ENCODE measurements at places on chromosomes 12 and 14.

- no peak for DNase-seq
Observed at GRCh38 chr12:52049286-52049685, 2.0 kb upstream of the NR4A1 start.

DNA sequence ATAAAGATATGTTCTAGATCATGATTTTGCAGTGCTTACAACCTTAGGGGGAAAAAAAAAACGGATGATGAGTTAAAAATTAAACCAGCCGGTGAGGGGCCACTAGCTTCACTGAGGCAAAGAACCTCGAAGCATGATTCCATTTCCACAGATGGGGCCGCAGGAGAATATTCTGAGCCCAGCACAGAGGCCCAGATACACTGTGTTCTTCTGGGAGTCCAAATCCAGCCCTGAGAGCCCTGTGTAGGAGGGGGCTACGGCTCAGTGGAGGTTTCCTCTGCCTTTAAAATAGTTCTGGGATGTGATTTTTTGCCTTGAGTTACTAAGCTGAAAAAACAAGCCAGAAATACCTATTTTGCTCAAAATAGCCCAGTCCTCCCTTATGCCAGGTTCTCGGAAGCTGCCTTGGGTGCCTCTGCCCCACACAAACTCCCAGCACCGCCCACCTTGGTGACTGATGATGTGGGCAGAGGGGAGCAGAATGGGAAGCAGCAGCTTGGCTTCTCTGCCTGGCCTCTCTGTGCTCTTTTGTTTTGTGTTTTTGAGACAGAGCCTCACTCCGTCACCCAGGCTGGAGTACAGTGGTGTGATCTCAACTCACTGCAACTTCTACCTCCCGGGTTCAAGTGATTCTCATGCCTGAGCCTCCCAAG lies 105.4 kb upstream of the BCL2L14 start:
- no peak for DNase-seq

DNA sequence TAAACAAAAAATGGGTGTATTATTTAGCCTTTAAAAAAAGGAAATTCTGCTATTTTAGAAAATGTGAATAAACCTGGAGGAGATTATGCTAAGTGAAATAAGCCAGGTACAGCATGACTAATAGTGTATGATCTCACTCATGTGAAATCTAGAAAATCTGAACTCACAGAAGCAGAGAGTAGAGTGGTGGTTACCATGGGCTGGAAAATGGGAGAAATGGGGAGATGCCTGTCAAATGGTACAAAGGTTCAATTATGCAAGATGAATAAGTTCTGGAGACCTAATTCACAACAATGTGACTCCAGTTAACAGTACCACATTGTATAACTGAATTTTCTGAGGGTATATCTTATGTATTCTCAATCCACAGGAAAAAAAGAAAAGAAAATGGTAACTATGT lies 17.4 kb upstream of the LEMD3 start:
- DNase-seq = no peak

- no peak for DNase-seq
Observed at GRCh38 chr12:52193991-52194390, 2.2 kb upstream of the KRT80 start.

DNA sequence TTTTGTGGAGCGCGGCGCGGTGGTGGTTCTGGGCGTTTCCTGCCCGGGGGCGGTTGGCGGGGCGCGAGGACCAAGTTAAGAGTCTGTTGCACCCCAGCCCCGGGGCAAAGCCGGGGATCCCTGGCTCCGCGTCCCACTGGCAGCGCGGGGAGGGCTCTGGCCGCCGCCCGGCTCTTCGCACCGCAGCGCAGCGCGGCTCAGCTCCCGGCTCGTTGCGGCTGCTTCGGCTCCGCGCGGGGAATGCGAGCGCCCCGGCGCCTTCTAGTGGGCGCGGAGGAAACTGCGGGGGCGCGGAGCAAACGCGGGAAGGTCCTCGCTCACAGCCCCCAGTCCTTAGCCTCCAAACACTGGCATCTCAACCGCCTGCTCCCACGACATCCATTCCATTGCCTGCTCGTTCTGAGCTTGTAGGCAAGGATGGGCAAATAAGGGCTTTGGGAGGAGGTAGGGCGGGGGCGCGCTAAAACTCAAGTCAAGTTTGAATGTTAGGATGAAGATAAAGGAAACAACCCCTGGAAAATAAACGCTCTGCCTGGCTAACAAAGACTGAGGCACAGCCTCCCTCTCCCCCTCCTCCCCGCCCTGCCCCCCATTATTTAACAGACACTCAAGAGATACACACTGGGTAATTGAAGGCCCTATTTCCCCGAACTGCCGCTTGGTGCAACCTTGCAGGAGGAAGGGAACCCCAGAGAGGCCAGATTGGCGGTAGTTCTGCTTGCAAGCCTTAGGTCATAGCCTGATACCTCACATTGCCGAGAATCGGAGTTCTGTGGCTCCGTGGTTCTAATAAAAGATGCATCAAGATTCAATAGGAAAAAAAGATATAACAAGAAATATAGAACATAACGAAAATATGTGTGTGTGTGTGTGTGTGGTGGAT lies at the start of gene B4GALNT1:
B4GALNT1 (minus strand) TSS at position 244 of the 883 bp plus-strand sequence. CDS start 1,069 bp downstream, outside the sequence.
- no peak for DNase-seq

- DNase-seq = no peak
Observed at GRCh38 chr14:44945264-44945663, 16.5 kb downstream of the KLHL28 start.

- DNase-seq = no peak
Observed at GRCh38 chr12:14962153-14962539, 745 bp upstream of the ARHGDIB start.

- no peak for DNase-seq
Observed at GRCh38 chr12:1883513-1883912, 34.9 kb downstream of the CACNA2D4 start.

- DNase-seq = no peak
Observed at GRCh38 chr14:56100556-56100955, 17.7 kb upstream of the PELI2 start.

DNA sequence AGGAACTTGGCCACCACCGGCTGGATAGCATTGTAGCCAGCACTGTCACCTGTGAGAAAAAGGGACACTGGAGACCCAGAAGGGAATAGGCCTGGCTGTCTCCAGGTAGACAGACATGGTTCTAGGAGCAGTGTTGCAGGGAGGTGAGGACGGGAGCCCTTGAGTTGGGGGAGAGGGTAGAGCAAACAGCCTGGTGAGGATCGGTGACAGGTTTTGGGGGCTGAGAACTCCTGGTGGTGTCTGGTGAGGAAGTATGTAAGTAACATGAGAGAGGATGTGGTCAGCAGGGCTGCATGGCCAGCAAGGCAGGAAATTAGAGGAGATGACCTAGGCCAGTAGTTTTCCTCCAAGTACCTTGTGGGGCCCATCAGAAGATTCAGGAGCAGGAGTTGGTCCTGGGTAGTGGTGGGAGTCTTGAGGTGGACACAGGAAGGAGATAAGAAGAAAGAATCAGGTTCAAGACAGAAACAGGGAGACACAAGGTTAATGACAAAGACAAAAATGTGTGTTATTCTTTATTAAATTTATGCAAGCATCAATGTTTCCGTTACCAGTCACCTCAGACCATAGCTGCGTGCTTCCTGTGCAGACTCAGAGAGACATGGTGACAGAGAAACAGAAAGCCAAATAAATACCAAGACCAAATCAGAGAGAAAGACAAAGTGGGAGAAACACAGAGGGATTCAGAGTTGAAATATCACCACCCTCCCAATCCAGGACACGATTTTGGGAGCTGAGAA lies at the start of gene ARHGAP9:
ARHGAP9 (minus strand) TSS at position 491 of the 740 bp plus-strand sequence; CDS start at position 31, 460 bp downstream.
- no peak for DNase-seq

DNA sequence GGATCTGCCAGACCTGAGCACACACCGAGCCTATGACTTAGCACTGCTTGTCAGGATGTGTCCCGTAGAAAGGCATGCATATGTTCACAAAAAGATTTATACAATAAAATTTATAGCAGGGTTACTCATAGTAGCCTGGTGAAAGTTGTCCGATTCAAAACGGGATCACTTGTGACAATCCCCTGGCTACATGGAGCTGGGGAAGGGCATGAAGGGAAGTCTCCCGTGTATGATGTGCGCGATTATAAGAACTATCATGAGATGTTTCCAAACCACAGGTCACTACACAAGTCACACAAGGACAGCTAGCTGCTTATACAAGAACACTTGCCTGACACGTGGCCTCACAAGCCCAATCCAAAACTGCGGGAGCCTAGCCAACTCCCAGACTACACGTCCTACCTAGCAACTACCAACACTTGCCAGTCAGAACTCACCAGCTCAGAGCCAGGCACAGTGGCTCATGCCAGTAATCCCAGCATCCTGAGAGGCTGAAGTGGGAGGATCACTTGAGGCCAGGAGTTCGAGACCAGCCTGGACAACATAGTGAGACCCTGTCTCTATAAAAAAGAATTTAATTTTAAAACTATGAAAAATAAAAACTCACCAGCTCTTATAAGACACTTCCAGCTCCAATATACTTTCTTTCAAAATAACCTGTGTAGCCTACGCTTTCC lies 7.5 kb upstream of the CDCA4 start:
- DNase-seq = no peak
